ENCODE measurements at places on chromosomes 13 and 19. TPM values are rescaled to one million over a fixed set of nuclear protein-coding genes. Genes with fewer than 3 reads are reported as not detected.

The ONECUT3 gene
- total RNA-seq, result not detected

The WTIP gene
- total RNA-seq, result 13.0 TPM

The TCF3 gene
- total RNA-seq, result 19.4 TPM

The KRTDAP gene
- 0.49 TPM for total RNA-seq

The PRTN3 gene
- total RNA-seq, result 1.5 TPM

The FAAP24 gene
- 1.5 TPM for total RNA-seq

The S1PR5 gene
- under 0.01 TPM for total RNA-seq

The RGS9BP gene
- total RNA-seq, result 0.49 TPM

The KCNC3 gene
- 2.2 TPM for total RNA-seq

The GFY gene
- total RNA-seq, result 0.25 TPM

The CEACAM16 gene
- not detected for total RNA-seq

The MBNL2 gene
- total RNA-seq, result 19.2 TPM

The NLRP5 gene
- not detected for total RNA-seq

The PEX11G gene
- 0.25 TPM for total RNA-seq

The TJP3 gene
- under 0.01 TPM for total RNA-seq

The ZNF99 gene
- total RNA-seq, result 0.25 TPM

The NOVA2 gene
- 19.7 TPM for total RNA-seq

The ZNF415 gene
- total RNA-seq, result 31.7 TPM

The SPIB gene
- total RNA-seq, result not detected

The DMKN gene
- total RNA-seq, result 0.49 TPM

The A1BG gene
- 1.5 TPM for total RNA-seq

The C19orf81 gene
- not detected for total RNA-seq

The ELAVL1 gene
- total RNA-seq, result 18.7 TPM

The ZNF606 gene
- total RNA-seq, result 48.9 TPM

The FAM83E gene
- not detected for total RNA-seq

The DAND5 gene
- not detected for total RNA-seq

The ZNF320 gene
- total RNA-seq, result 27.3 TPM

The CATSPERD gene
- total RNA-seq, result 0.25 TPM

The GPATCH1 gene
- total RNA-seq, result 9.1 TPM

The ZNF91 gene
- total RNA-seq, result 573 TPM

The PABPC3 gene
- total RNA-seq, result 0.25 TPM

The CBY2 gene
- not detected for total RNA-seq

The DCT gene
- 2.2 TPM for total RNA-seq

The OR7C1 gene
- not detected for total RNA-seq

The SBK2 gene
- not detected for total RNA-seq

The ZNF865 gene
- 2.7 TPM for total RNA-seq

The LHB gene
- total RNA-seq, result not detected

The ETFB gene
- 28.3 TPM for total RNA-seq

The SYCN gene
- not detected for total RNA-seq

The IL17D gene
- total RNA-seq, result 9.1 TPM

The ZNF28 gene
- total RNA-seq, result 27.0 TPM

The ZNF571 gene
- total RNA-seq, result 12.3 TPM

The ZNF284 gene
- total RNA-seq, result 8.1 TPM

The PRSS57 gene
- total RNA-seq, result not detected

The ZNF837 gene
- 0.74 TPM for total RNA-seq

The ZNF229 gene
- 15.7 TPM for total RNA-seq

The SIGLECL1 gene
- not detected for total RNA-seq

The TNNT1 gene
- 0.49 TPM for total RNA-seq

The ADM5 gene
- total RNA-seq, result 0.49 TPM

The EHD2 gene
- total RNA-seq, result 2.0 TPM

The ITPKC gene
- total RNA-seq, result 7.4 TPM

The CRTC1 gene
- total RNA-seq, result 13.3 TPM

The N4BP2L1 gene
- total RNA-seq, result 11.3 TPM

The SGTA gene
- total RNA-seq, result 30.2 TPM

The CGB5 gene
- not detected for total RNA-seq

The MICOS13 gene
- total RNA-seq, result 14.8 TPM

The TNFSF9 gene
- 1.5 TPM for total RNA-seq

The OR4F17 gene
- total RNA-seq, result not detected

The NCR1 gene
- not detected for total RNA-seq
